ENCODE measurements at places on chromosomes 11 and 22.

- no peak for DNase-seq
These were observed 45.0 kb downstream of the DLG2 start for GRCh38 chr11:85582111-85582510.

GRCh38 chr22:23023294-23023693 is 47.0 kb upstream of the GNAZ start:
- DNase-seq: no peak

GRCh38 chr11:124868331-124869274 is 3.4 kb downstream of the ROBO3 start:
- no peak for DNase-seq

DNA sequence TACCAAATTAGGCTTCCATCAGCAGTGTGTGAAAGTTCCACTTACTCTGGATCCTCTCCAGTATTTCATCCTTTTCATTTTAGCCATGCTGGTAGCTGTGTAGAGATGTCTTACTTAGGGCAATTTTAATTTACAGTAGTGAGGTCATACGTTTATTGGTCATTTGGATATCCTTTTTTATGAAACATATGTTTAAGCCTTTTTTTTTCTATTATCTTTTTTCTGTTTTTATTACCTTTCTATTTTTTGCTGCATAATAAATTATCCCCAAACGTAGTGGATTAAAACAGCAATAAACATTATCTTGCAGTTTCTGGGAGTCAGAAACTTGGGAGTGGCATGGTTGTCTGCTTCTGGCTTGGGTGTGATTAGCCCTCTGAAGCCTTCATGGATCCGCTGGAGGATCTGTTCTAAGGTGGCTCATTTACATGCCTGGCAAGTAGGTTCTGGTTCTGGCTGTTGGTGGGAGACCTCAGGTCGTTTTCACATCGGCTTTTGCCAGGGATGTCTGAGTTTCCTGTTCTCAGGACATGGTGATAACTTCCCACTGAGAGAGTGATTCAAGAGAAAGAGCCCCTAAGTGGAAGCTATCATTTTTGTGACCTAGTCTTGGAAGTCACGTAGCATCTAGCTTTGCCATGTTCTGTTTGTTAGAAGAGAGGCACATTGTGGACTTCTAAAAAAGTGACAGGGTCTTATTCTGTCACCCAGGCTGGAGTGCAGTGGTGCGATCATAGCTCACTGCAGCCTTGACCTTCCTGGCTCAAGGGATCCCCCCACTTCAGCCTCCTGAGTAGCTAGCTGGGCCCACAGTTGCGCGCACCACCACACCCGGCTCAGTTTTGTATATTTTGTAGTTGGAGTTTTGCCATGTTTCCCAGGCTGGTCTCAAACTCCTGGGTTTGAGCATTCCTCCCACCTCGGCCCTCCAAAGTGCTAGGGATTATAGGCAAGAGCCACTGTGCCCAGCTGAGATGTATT is 38.6 kb downstream of the PPP6R3 start:
- DNase-seq: no peak

DNA sequence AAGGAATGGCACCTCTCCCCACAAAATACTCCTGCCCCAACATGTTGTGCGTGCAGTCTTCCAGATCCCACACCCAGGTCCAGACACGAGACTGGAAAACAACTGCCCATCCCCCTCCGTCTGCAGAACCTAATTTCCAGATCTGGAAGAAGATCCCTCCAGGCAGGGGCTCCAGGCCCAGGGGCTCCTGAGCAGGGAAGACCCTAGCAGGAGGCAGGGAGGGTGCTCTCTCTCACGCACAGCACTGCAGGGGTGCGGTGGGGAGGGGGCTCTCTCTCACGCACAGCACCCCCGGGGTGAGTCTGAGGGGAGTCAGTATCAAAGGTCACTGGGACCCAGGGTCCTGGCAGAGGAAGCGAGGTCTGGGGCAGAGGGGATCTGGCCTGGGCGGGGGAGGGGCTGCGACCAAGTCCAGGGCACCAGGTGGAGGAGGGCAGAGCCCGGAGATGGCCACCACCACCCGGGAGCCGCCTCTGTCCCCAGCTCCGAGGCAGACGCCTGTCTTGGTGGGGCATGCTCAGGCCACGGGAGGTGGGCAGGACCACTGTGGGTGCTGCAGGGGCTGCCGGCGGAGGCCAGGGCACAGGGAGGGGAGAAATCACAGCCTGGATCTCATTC is 1.7 kb downstream of the MLC1 start:
- no peak for DNase-seq

GRCh38 chr11:44036811-44037657 is 10.7 kb upstream of the ACCSL start:
- peak; percentile 66 for DNase-seq

GRCh38 chr11:111322534-111322933 is 24.2 kb downstream of the POU2AF3 start:
- no peak for DNase-seq

DNA sequence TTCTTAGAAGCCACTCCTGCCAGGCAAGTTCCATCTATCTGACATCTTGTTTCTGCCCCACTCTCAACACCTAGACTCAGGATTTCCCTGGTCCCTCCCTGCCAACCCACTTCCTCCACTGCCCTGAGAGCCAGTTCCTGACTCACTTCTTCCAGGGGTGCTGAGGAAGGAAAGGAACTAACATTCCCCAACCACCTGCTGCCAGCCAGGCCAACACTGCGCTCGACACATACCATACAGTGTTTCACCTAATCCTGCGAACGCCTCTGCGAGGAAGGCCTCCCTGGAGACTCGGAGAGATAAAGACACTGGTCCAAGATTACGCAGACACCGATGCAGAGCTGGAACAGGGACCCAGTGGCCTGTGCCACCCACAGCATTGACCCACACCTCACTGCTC is 40.2 kb downstream of the MICAL3 start:
- no peak for DNase-seq

DNA sequence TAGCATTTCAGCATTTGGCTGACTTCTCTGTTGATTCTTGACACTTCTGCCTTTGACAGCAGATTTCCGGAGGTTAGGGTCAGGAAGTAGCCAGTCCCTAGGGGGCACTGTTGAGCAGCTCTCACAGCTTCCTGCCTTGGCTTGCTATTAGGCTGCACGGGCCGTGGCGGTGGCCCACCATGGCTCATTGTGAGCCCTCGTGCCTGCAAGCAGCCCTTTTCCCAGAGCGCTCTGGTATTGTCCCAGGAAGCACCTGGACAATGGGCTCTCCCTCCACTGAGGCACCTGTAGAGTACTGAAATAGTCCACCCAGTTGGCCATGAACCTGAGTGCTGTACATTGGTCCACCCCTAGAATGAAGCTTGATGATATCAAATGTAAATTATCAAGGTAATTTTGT is 100.2 kb upstream of the GAL start:
- no peak for DNase-seq

DNA sequence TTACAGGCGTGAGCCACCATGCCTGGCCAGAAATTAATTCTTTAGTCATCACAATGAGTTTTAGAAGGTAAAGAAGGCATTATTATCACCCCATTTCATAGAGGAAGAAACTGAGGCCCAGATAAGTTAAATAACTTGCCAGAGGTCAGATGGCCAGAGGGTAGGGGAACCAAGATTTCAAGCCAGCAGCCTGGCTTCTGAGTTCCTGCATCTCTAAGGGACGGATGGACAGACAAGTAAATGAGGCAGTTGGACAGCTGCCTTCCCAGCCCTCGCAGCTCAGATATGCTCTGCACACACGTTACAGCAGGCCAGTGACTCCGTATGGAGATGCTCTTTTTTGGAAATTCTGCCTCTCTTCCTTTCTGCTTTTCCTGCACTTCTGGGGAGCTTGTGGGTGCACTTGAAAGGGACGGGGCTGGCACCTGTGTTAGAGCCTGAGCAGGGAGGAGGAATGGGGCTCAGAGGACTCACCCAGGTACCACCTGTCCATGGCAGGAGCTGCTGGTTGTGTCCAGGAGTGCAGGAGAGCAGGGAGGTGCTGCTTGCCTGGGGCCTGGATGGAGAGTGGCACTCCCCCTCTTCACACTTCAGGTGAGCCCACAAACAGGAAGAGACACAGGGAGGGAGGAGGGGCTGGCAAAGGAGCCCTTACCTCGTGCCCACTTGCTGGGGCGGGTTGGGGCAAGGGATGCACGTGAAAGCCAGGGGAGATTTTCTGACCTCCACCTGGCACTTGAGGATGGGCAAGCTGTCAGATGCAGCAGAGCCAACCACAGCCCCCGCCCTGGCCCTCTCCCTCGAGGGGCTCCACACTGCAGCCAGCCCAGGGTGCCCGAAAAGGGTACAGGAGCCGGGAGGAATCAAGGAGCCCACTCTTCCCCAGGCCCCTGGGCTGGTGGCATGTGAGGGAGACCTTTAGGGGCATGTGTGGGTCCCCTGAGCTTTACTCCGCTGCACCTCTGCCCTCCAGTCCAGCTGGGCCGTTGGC is 3.3 kb upstream of the FXYD2 start:
- DNase-seq: peak; percentile 40

GRCh38 chr11:15696069-15696468 is 581.3 kb downstream of the INSC start:
- DNase-seq: no peak

GRCh38 chr22:45212992-45213751 is 27.5 kb downstream of the KIAA0930 start:
- DNase-seq: no peak

DNA sequence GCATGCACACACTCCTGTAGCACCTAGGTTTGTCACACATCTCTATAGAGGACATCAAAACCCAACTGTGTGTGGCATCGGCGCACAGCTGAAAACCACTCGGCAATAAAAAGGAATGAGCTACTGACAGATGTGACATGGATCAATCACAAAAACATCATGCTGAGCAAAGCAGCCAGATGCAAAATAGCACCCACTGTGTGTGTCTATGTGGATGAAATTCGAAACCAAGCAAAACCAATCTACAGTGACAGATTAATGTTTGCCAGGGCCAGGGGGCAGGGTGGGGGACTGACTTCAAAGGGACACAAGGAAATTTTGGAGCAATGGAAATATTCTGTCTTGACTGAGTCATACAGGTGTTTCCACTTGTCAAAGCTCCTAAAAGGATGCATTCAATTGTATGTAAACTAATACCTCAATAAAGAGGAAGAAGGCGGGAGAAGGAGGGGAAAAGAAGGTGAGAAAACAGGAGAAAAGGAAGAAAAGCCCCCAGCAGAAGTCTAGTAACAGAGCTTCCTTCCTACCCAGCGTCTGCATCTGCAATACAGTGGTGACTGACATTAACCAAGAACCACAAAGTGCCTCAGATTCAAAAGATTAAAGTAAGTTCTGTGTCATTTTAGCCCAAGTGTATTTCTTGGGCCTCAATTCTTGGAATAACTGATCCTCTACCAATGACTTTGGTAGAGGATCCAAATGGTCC is 49.8 kb downstream of the PACSIN2 start:
- DNase-seq: no peak
